KG1 (cell line): ENCODE measurements at places on chromosomes 1 and 21.

- no peak for DNase-seq
Measured at GRCh38 chr1:194295685-194296084, 1109.3 kb upstream of the B3GALT2 start.

DNA sequence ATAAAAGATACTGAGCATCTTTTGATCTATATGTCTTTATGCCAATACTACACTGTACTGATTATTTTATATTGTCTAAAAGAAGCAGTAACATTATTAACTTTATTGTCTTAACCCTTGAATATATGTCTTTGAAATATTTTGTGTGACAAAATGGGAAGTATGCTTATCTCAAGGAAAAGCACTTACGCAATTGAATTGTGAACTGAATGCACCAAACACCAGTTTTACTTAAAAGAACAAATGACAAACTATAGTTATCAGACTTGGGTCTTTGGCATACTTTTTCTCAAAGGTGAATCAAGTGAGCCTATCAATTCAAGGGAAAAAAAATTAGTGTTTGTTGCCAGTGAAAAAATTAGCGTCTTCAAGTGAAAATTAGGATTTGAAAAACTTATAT, 9.2 kb upstream of the SLC6A9 start:
- DNase-seq = no peak

GRCh38 chr1:173191011-173191705, 16.0 kb downstream of the TNFSF4 start:
- DNase-seq = no peak

GRCh38 chr1:21117597-21118001, 59.1 kb downstream of the EIF4G3 start:
- DNase-seq = no peak

DNA sequence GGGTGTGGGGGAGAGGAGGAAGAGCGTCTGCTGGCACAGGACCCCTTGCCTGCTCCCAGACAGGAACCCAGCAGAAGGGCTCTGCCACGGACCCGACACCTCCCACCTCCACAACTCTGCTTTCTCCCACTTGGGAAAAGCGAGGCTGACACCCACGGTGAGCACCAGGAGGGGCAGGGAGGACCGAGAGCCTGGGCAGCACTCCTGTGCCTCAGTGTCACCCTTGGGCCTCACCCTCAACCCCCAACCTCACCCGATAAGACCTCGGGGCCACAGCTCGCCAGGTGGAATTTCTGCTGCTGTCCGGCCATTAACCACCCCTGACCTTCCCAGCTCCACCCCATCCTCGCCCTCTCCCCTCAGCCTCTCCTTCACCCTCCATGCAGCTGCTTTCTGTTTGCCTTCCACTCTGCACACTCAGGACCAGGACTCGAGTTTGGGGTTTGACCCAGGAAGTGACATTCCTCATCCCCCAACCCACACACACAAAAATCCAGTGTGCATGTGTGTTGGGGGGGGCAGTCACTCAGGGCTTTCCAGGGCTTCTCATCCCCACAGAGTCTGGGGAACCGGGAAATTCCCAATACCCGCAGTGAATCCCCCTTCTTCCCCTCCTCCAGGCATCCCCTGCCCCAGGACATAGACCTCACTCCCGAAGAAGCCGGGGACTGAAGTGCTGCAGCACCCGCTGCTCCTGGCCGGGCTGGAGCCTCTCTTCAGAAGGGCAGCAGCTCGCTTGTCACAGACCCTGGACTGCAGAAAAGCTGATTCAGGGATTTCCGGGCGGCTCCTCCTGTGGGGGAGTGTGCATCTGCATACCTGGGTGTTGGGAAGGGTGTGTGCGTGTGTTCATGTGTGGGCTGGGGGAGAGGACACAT, 65.8 kb downstream of the SYT2 start:
- no peak for DNase-seq

- DNase-seq = no peak
Measured at GRCh38 chr1:10338047-10338446, 60.8 kb upstream of the PGD start.

GRCh38 chr1:160022330-160023310, 9.2 kb downstream of the PIGM start:
- DNase-seq = no peak

DNA sequence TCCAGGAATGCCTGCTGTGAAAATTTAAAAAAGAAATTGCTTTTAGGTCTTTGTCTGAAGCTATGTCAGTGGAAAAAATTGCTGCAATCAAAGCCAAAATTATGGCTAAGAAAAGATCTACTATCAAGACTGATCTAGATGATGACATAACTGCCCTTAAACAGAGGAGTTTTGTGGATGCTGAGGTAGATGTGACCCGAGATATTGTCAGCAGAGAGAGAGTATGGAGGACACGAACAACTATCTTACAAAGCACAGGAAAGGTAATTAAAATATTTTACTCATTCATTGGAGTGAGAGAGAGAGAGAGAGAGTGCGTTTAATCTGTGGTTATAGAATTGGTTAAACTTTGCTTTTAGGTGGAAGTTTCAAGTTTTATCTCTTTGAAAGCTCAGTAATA, 20.0 kb downstream of the CDC73 start:
- DNase-seq = no peak
